Left ventricle myocardium superior (tissue), 1 donor: ENCODE measurements at places on chromosomes 13 and 19. TPM values are rescaled to one million over a fixed set of nuclear protein-coding genes. Genes with fewer than 3 reads are reported as not detected.

TNFSF13B gene
- total RNA-seq, result 1.8 TPM

DNA sequence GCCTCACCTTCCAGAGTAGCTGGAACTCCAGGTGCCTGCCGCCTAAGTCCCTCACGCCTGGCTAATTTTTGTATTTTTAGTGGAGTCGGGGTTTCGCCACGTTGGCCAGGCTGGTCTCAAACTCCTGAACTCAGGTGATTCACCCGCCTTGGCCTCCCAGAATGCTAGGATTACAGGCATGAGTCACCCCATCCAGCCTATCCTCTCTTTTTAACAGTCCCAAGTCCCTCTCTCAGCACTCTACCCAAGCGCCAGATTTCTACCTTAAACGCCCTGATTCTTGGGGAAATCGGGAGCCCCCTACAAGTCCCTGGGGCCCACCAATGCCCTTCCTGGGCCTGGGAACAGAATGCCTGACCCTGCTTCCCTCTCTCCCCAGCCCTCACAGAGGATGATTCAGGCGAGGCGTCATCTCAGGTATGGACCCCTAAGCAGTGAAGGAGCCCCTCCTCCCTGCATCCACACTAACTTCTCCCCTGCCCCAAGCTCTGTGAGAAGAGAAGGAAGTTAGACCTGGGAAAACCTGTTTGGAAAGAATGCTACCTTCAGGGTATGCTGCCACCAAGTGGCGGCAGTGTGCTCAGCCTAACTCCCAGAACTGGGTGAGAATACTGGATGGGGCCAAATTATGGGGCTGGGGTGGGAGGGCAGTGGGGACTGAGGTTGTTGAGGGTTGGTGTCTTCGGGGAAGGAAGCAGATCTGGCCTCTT lies 20.8 kb upstream of the EBI3 start:
- no peak for DNase-seq

DNA sequence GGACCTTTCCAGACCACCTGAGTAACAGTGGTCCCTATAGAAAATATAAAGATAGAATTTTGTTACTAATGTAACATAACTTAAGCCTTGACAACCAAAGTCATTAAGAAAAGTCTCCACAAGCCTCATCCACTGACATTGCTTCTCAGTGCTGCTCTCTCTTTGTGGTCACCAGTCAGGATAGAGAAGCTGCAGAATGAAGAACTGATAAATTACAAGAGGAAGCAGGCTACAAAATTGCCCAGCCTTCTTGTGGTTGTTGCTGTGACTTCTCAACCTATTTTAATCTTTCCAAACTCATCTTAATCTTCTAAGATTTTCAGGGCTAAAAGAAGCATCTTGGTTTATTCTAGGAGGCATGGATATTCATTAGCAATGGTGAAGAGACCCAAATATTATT lies 343.8 kb downstream of the MZT1 start:
- DNase-seq, result no peak

DNA sequence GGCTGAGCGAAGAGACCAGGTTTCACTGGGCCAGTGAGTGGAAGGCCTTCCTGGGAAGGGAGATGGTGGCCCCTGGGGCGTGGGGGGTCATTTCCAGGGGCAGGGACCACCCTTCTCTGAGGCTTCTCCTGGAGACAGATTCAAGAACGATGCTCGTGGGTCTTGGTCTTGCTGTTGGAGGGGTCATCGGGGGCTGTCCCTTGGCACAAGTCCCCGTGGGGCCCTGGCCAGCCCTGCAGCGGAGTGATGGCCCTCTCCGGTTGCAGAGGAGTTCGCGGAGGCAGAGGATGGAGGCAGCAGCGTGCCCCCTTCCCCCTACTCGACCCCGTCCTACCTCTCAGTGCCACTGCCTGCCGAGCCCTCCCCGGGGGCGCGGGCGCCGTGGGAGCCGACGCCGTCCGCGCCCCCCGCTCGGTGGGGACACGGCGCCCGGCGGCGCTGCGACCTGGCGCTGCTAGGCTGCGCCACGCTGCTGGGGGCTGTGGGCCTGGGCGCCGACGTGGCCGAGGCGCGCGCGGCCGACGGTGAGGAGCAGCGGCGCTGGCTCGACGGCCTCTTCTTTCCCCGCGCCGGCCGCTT lies 4.8 kb downstream of the TTC9B start:
- no peak for DNase-seq

DNA sequence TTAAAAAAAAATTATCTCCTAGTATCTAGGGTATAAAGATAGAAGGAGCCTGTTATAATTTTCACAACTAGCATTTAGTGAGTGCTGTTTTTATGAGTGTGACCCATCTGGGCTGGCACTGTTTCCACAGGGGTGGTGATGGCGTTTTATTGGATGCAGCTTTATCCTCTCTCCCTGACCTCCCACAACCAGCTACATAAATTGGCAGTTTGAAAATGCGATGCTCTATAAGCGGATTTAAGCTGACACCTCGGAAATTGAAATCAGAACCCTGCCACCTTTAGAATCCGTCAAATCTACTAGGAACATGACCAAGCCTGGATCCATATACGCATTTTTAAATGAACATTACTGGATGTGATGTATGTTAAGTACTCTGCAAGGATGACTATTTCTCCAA lies 44.9 kb downstream of the MYO16 start:
- DNase-seq, result no peak

- no peak for DNase-seq
These were observed 88.2 kb downstream of the STK24 start for GRCh38 chr13:98488736-98489135.

CCDC194 gene
- not detected for total RNA-seq

DNA sequence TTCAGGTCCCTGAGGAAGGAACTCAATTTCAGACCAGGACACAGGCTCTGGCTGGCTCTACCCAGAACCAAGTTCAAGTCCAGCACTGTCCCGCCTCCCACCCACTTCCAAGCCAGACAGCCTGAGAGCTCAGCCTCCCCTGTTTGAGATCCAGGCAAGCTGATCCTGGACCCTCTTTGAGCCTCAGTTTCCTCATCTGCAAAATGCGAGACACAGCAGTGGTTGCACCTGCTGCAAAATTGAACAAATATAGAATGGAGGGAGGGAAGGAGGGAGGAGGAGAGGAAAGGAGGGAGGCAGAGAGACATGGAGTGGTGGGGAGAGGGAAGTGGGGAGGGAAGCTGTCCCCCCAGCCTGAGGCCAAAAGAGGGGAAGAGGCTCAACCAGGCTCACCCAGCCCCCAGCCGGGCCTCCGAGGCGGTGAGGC lies 751 bp downstream of the TMEM221 start:
- DNase-seq, result no peak

SAFB2 gene
- total RNA-seq, result 45.9 TPM

ZNF599 gene
- total RNA-seq, result 3.4 TPM
